Osteoblast (primary cell): ENCODE measurements at places on chromosomes 5 and 9. TPM values are rescaled to one million over a fixed set of nuclear protein-coding genes. Genes with fewer than 3 reads are reported as not detected.

DNA sequence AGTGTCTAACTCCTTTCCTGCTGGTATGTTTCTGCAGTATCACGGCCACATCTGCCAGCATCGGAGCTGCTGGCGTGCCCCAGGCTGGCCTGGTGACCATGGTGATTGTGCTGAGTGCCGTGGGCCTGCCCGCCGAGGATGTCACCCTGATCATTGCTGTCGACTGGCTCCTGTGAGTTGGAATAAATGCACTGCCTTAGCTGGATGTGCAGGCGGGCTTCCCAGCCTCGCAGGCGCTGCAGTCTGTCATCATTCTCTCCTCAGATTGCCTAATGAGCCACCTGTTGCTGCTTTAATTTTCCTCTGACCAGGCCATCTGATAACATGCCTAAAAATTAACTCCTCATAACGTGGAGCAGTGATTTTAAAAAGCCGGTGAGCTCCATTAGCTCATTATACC lies 79.1 kb upstream of the PLPP6 start:
- no peaks in the 10 kb centered on the region for H3K27me3 ChIP-seq
- H3K27ac ChIP-seq = no peak overlapping the region
- DNase-seq = no peak
- H3K36me3 ChIP-seq = peaks cover 40% of the 10 kb centered on the region
- no peak overlapping the region for H3K4me3 ChIP-seq
- H3K4me1 ChIP-seq = no peaks in the 10 kb centered on the region

- no peak for DNase-seq
- no peaks in the 10 kb centered on the region for H3K27me3 ChIP-seq
- H3K36me3 ChIP-seq = peaks cover 5% of the 10 kb centered on the region
- peak overlapping the region; percentile 74 for H3K27ac ChIP-seq
- peaks cover 41% of the 10 kb centered on the region for H3K4me1 ChIP-seq
Measured at GRCh38 chr5:33808699-33809098, 83.1 kb downstream of the ADAMTS12 start.

GRCh38 chr9:31612336-31613030 lies 772.0 kb upstream of the ACO1 start:
- no peak overlapping the region for H3K27ac ChIP-seq
- no peaks in the 10 kb centered on the region for H3K36me3 ChIP-seq
- H3K4me3 ChIP-seq = no peak overlapping the region
- H3K27me3 ChIP-seq = no peaks in the 10 kb centered on the region
- H3K4me1 ChIP-seq = peaks cover 9% of the 10 kb centered on the region
- no peak for DNase-seq

- no peak overlapping the region for H3K4me3 ChIP-seq
- H3K4me1 ChIP-seq = no peaks in the 10 kb centered on the region
- no peak overlapping the region for H3K27ac ChIP-seq
- H3K36me3 ChIP-seq = no peaks in the 10 kb centered on the region
- DNase-seq = no peak
Measured at GRCh38 chr5:57577432-57578175, 95.0 kb upstream of the ACTBL2 start.

PFN3 gene
- total RNA-seq = not detected in 2 replicates

ASTN2 gene
- total RNA-seq = 4.7 TPM in 2 replicates

SH3PXD2B gene
- total RNA-seq = 58.3 and 59.2 TPM in 2 replicates
